ENCODE measurements at places on chromosomes 7 and 10.
A peak's percentile ranks its signal among the peaks of the same experiment; 100 is the strongest.

- H3K27me3 ChIP-seq, result no peaks in the 10 kb centered on the region
- H3K36me3 ChIP-seq, result no peaks in the 10 kb centered on the region
- no peak for DNase-seq
- H3K27ac ChIP-seq, result no peak overlapping the region
These were observed 208.5 kb downstream of the FOXP2 start for GRCh38 chr7:114623146-114623545.

- DNase-seq, result no peak
- H3K27me3 ChIP-seq, result peaks cover 6% of the 10 kb centered on the region
- peaks cover 40% of the 10 kb centered on the region for H3K4me1 ChIP-seq
- H3K4me3 ChIP-seq, result peak overlapping the region; percentile 36
- peaks cover 2% of the 10 kb centered on the region for H3K36me3 ChIP-seq
These were observed 72.6 kb downstream of the FOXL3 start for GRCh38 chr7:362402-363096.

DNA sequence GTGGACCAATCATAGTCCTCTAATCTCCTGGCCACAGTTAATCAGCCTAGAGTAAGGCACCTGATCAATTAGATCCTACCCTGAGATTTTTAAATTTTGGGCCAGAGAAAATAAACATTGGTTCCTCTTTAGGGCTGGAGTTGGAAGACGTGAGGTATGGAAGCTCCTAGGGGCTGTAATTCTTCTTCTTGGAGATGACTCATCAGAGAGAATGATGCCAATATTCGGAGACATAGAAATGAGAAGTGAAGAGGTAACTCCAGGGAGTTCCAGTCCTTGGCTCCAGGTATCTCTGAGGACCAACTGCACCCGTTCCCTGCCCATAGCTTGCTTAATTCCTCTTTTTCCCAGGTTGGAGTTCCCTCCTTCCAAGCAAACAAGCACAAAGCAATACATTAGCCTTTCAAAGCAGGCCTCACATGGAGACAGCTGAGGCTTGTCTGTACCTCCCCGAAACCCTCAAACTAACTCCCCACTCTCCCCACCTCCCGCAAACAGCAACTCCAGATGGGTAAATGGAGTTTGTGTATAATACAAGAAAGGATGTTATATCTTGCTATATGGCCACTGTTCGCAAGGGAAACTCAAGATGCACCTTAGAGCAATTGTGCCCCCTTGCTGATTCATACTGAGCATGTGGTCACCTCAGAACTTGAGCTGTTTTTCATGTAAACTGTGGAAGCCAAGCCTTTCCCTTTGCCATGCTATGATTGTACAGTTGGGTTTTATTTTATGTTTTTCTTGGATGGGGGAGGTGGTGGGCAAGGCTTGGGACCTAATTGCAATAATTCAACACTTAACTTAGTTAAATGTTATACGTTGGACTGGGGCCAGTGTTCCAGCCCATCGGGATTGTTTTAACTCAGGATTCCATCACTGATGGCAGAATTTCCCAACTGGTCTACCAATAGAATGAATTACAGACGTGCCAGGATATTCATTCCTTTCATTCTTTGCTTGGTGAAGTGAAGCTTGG lies 29.3 kb downstream of the PIK3AP1 start:
- H3K4me1 ChIP-seq, result no peaks in the 10 kb centered on the region
- no peak overlapping the region for H3K4me3 ChIP-seq
- H3K27me3 ChIP-seq, result peaks cover 28% of the 10 kb centered on the region

DNA sequence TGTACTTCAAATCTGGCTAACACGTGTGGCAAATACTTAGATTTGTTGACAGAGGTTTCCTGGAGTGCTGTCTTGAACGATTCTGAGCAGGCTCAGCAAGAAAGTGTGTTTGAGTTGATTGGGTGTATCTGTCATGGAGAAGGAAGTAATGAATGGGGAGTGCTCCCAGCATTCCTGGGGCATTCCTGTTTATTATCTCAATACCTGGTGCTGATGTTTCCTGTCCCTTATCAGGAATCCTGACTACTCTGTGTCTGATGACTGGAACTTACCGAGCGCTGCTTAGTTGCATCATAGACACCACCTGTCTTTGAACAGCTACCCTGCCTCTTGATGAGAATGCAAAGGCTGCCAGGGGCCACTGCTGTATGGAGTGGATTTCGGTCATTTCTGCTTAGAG lies 41.0 kb upstream of the TMEM248 start:
- no peaks in the 10 kb centered on the region for H3K27me3 ChIP-seq
- no peak for DNase-seq
- H3K36me3 ChIP-seq, result no peaks in the 10 kb centered on the region
- H3K4me3 ChIP-seq, result no peak overlapping the region

GRCh38 chr7:100358027-100358856 lies at the start of gene PILRB:
TSS of gene PILRB (plus strand) at chr7:100358117. CDS start at chr7:100358303, 186 bp downstream.
- no peaks in the 10 kb centered on the region for H3K4me1 ChIP-seq
- H3K4me3 ChIP-seq, result no peak within 1 kb of the TSS
- no peaks in the 10 kb centered on the region for H3K27me3 ChIP-seq

All from mesothelial cell of epicardium (in vitro differentiated cells).